Adrenal gland (tissue), 19 donors: ENCODE measurements at places on chromosomes 7 and 10.
A peak's percentile ranks its signal among the peaks of the same experiment; 100 is the strongest.

GRCh38 chr10:114631090-114631665, 26.9 kb downstream of the ABLIM1 start:
- peak overlapping the region; percentile 64 for H3K27ac ChIP-seq
- H3K36me3 ChIP-seq: no peaks in the 10 kb centered on the region
- peak overlapping the region; percentile 8 for H3K4me3 ChIP-seq

DNA sequence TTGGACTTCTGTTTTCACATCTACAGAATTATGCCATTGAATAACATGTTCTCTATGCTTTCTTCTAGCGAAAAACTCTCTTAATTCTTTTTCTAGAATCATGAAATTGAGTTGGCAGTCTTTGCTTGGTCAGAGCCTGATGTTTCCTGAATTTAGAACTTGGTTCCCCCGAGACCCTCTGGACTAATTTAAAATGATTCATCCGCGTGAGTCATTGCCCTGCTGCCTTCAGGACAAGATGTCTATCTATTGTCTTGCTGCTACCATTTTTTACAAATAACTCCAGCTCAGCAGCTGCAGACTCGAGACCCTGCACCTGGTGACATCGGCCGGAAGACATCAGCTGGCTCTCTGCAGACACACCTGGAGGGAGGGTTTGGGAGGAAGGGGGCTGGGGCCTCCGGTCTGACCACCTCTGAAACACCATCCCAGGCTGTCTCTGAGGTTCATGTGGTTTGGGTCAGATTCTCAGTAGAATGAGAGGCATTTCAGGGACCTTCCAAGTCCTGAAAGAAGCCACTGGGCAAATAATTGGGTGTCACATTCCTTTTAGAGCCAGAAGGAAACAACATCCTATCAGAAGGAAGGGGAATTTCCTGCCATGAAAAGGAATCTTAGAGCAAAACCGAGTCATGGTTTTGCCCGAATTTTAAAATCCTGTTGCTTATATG, 20.9 kb upstream of the KLF6 start:
- no peaks in the 10 kb centered on the region for H3K27me3 ChIP-seq
- no peaks in the 10 kb centered on the region for H3K36me3 ChIP-seq
- no peak for DNase-seq
- peak overlapping the region; percentile 46 for H3K27ac ChIP-seq
- H3K4me1 ChIP-seq: no peaks in the 10 kb centered on the region

GRCh38 chr10:90032519-90032918, 331.1 kb downstream of the KIF20B start:
- no peak for DNase-seq
- no peaks in the 10 kb centered on the region for H3K36me3 ChIP-seq
- no peaks in the 10 kb centered on the region for H3K27me3 ChIP-seq
- H3K4me3 ChIP-seq: no peak overlapping the region
- H3K27ac ChIP-seq: no peak overlapping the region

DNA sequence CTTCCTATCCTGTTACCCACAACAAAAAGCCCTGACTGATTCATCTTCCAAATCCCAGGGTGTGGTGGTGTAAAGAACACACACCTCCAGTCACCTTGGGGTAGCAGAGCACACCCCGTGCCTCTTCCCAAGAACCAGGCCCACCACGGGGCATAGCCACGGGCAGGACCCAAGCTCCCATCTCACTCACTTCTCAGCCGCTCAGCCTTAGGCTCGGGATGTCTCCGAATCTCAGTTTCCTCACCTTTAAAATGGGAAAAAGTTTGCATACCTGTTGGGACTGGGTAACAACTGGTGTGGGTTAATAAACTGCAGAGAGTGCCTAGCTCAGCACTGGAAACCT, 139.0 kb downstream of the FGFR2 start:
- H3K4me3 ChIP-seq: no peak overlapping the region
- no peaks in the 10 kb centered on the region for H3K36me3 ChIP-seq
- H3K27me3 ChIP-seq: no peaks in the 10 kb centered on the region
- no peaks in the 10 kb centered on the region for H3K4me1 ChIP-seq

DNA sequence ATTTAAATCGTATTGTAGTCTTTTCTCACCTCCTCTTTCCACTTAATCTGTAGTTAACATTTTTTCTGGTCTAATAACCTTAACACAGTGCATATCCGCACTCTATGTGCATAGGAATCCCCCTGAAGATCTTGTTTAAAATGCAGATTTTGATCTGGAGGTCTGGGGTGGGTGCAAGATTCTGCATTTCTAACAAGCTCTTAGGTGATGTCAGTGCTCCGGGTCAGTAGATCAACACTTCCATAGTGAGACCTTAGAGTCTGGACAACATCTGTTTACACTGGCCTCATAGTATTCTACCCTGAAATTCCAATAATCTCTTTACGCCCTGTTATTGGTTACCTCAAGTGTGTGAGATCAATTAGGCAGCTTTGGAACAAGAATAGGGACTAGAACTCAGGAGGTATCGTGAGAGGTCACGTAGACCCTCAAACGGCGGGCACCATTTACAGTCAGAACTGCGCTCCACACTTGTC, 434 bp upstream of the PLEKHA8 start:
- DNase-seq: no peak
- no peaks in the 10 kb centered on the region for H3K27me3 ChIP-seq
- no peaks in the 10 kb centered on the region for H3K36me3 ChIP-seq
- H3K4me3 ChIP-seq: peak overlapping the region; percentile 92
- peak overlapping the region; percentile 92 for H3K27ac ChIP-seq

GRCh38 chr7:74183653-74184450, 9.7 kb downstream of the EIF4H start:
- H3K27me3 ChIP-seq: no peaks in the 10 kb centered on the region
- no peaks in the 10 kb centered on the region for H3K36me3 ChIP-seq
- DNase-seq: no peak
- peaks cover 53% of the 10 kb centered on the region for H3K4me1 ChIP-seq

DNA sequence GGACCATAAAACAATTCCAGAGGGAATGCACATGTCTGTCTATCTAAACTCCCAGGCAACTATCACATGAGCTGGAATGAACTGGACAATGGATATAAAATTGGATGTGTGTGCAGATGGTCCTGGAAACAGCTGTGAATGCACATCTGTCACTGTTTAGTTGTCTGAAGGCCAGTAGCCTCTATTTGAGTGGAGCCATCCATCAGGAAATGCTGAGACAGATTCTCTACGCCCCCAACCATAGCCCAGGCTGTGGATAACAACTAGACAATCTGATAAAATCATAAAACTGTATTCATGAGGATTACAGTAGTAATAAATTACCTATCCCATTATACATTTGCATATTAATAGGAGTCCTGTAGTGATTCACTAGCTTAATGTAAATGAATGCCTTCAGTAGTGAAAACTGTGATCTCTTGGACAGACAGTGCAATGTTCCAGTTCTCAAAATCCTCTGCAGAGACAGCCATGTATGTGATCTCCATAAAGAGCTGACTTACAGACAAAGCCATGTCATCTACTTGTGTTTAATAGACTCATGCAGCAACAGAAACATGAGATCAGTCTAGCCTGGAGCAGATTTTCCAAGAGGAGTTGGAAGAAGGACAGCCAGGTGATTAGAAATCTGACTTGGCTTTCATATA, 907.6 kb downstream of the KCNMA1 start:
- no peak for DNase-seq
- no peaks in the 10 kb centered on the region for H3K4me1 ChIP-seq
- H3K36me3 ChIP-seq: no peaks in the 10 kb centered on the region
- peaks cover 6% of the 10 kb centered on the region for H3K27me3 ChIP-seq
- H3K4me3 ChIP-seq: no peak overlapping the region

- H3K4me3 ChIP-seq: no peak overlapping the region
- no peak overlapping the region for H3K27ac ChIP-seq
- peaks cover 15% of the 10 kb centered on the region for H3K4me1 ChIP-seq
- DNase-seq: no peak
These were observed 6.9 kb downstream of the KLF6 start for GRCh38 chr10:3777981-3778691.

- H3K27me3 ChIP-seq: no peaks in the 10 kb centered on the region
- H3K4me1 ChIP-seq: no peaks in the 10 kb centered on the region
- no peak overlapping the region for H3K27ac ChIP-seq
- no peak for DNase-seq
- H3K4me3 ChIP-seq: no peak overlapping the region
These were observed 31.9 kb downstream of the MRC1 start for GRCh38 chr10:17841050-17841449.

GRCh38 chr7:71148098-71148497, 16.2 kb downstream of the GALNT17 start:
- H3K27me3 ChIP-seq: no peaks in the 10 kb centered on the region
- H3K4me3 ChIP-seq: no peak overlapping the region
- H3K36me3 ChIP-seq: no peaks in the 10 kb centered on the region
- no peak for DNase-seq
- H3K27ac ChIP-seq: no peak overlapping the region

DNA sequence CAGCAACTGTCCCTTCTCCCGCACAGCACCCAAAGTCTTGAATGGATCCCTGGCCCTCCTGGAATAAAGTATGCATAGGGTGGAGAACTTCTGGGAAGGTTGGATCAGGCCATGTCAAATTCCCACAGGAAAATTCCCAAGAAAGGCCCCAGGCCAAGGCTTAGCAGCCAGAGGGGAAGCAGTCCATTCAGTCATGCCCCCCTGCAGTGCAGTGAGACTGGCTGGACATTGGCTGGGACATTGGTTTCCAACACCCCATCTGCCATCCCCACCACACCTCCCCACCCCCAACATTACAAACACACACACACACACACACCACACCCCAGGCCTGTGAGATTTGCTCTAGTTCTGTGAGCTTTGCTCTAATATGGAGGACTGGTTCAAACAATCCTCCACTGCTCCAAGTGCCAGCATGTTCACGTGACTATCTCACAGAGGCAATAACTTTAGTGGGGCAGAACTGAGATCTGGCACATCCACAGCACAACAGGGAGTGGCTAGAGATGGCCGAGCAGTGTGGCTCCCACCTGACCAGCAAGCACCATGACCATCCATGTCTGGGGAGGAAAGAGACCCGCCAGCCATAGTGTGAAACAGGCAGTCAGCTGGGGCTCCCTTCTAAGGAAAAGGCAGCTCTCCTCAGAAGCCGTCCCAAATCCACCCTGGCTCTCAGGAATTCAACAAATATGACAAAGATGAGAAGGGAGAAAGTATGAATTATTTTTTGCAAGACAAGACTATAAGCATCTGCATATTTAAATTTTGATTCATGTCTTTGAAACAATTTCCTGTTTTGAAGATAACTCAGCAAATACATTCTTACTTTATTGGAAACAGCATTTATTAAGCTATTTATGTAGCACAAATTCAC, 6.7 kb upstream of the FAM170B start:
- H3K4me1 ChIP-seq: peaks cover 6% of the 10 kb centered on the region
- no peak overlapping the region for H3K27ac ChIP-seq
- H3K36me3 ChIP-seq: no peaks in the 10 kb centered on the region
- H3K4me3 ChIP-seq: no peak overlapping the region
- no peaks in the 10 kb centered on the region for H3K27me3 ChIP-seq

- no peak for DNase-seq
- no peaks in the 10 kb centered on the region for H3K27me3 ChIP-seq
- no peaks in the 10 kb centered on the region for H3K4me1 ChIP-seq
- no peaks in the 10 kb centered on the region for H3K36me3 ChIP-seq
- H3K4me3 ChIP-seq: no peak overlapping the region
- no peak overlapping the region for H3K27ac ChIP-seq
These were observed 1.4 kb downstream of the APBB1IP start for GRCh38 chr10:26439406-26440087.

DNA sequence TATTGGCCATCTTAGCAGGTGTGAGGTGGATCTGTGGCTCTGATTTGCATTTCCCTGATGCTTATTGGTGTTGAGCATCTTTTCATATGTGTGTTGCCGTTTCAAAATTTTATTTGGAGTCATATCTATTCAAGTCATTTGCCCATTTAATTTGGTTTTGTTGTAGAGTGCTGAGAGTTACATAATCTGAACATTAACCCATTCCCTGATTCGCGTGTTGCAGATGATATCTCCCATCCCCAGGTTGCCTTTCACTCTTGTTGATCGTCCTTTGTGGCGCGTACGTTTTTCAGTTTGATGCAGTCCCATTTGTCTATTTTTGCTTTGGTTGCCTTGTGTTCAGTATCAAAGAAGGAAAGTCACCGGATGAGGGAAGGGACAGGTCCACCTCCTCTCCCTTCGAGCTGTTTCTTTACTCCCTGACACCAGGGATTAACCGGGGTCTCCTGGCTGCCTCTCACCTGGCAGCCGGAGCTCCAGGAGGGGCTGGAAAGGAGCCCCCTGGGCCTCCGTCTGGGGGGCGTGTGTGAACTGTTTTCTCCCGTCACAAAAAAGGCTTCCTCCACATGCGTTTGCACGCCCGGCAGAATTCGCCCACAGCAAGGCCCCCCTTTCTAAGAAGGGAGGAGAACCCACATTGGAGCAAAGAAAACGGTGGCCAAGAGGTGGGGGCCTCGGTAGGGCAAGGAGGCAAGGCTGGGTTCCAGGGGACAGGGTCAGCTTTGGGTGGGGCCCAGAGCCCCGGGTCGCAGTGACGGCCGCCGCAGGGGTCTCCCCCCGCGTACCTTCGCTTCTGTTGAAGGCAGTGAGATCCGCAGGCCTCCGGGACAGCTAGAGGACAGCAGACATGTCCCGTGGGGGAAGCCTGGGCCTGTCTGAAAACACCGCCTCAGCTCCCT, 8.3 kb downstream of the MNX1 start:
- H3K27ac ChIP-seq: no peak overlapping the region
- H3K4me1 ChIP-seq: peaks cover 31% of the 10 kb centered on the region
- no peak overlapping the region for H3K4me3 ChIP-seq
- H3K36me3 ChIP-seq: no peaks in the 10 kb centered on the region
- H3K27me3 ChIP-seq: peaks cover 85% of the 10 kb centered on the region

DNA sequence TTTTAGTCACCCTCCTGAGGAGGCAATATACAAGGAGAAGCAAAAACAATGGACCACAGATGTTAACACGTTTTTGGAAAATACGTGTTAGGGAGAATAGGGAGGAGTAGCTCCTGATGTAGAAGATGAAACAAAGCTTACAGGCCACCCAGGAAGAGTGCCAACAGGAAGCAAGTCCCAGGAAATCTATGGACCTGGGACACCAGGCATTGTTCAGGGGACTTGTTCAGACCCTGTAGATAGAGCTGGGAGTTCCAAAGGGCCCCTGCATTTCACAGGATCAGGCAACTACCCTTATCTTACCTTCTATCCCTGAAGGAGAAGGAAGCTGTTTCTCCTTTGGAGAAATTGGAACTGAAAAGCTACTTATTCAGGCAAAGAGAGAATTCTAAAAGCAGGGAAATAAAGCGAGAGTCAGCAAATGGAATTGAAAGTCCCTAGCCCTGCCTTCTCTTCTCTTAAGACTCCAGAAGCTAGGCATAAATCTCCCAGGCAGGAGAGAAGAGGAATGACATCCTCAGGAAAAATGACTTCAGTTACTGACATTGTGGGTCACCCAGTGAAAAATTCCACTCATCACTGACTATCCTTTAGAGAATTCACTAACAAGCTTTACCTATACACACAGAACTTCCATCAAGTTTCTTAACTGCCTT, 77.7 kb upstream of the FAM3C start:
- no peaks in the 10 kb centered on the region for H3K27me3 ChIP-seq
- no peaks in the 10 kb centered on the region for H3K4me1 ChIP-seq
- H3K4me3 ChIP-seq: no peak overlapping the region
- DNase-seq: no peak

GRCh38 chr10:87635498-87636312, 24.0 kb upstream of the PAPSS2 start:
- H3K4me1 ChIP-seq: no peaks in the 10 kb centered on the region
- H3K27ac ChIP-seq: no peak overlapping the region
- DNase-seq: no peak

- H3K27me3 ChIP-seq: no peaks in the 10 kb centered on the region
- H3K27ac ChIP-seq: peak overlapping the region; percentile 33
- no peaks in the 10 kb centered on the region for H3K36me3 ChIP-seq
These were observed 5.5 kb downstream of the LHPP start for GRCh38 chr10:124467165-124467564.
